Esophagus muscularis mucosa (tissue), 4 donors: ENCODE measurements at places on chromosomes 1 and 21. TPM values are rescaled to one million over a fixed set of nuclear protein-coding genes. Genes with fewer than 3 reads are reported as not detected.

SDC3 gene
- 44.1 TPM for total RNA-seq

ADORA1 gene
- 1.1 TPM for total RNA-seq

OR2T8 gene
- total RNA-seq = not detected

CD244 gene
- total RNA-seq = 0.34 TPM

APCS gene
- total RNA-seq = not detected

VCAM1 gene
- total RNA-seq = 5.8 TPM

- H3K4me1 ChIP-seq = peaks cover 28% of the 10 kb centered on the region
- H3K27me3 ChIP-seq = no peaks in the 10 kb centered on the region
- no peak for DNase-seq
- peaks cover 14% of the 10 kb centered on the region for H3K36me3 ChIP-seq
- H3K4me3 ChIP-seq = peak overlapping the region; percentile 66
Measured at GRCh38 chr21:32770871-32771523, 558 bp downstream of the PAXBP1 start.

GRCh38 chr1:3727042-3727824, 25.0 kb upstream of the CCDC27 start:
- H3K27me3 ChIP-seq = peaks cover 11% of the 10 kb centered on the region
- no peaks in the 10 kb centered on the region for H3K4me1 ChIP-seq
- H3K4me3 ChIP-seq = no peak overlapping the region
- H3K36me3 ChIP-seq = no peaks in the 10 kb centered on the region
- DNase-seq = no peak
- H3K27ac ChIP-seq = no peak overlapping the region

DNA sequence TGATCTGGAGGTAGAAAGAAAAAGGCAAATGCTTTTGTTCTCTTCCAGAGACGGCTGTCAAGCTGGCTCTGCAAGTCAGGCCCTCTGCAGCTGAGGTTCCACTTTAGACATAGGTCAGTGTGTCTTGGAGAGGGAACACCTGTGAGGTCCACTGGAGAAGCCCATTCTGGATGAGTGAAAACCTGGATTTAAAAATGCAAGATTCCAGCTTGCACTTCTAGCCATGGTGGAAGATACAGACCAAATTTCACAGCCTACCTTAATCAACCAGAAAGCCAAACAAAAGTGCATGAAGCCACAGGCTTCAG, 35.0 kb downstream of the AGPAT3 start:
- H3K4me1 ChIP-seq = peaks cover 17% of the 10 kb centered on the region
- H3K27me3 ChIP-seq = no peaks in the 10 kb centered on the region
- H3K27ac ChIP-seq = no peak overlapping the region
- H3K4me3 ChIP-seq = no peak overlapping the region
- peaks cover 9% of the 10 kb centered on the region for H3K36me3 ChIP-seq

DNA sequence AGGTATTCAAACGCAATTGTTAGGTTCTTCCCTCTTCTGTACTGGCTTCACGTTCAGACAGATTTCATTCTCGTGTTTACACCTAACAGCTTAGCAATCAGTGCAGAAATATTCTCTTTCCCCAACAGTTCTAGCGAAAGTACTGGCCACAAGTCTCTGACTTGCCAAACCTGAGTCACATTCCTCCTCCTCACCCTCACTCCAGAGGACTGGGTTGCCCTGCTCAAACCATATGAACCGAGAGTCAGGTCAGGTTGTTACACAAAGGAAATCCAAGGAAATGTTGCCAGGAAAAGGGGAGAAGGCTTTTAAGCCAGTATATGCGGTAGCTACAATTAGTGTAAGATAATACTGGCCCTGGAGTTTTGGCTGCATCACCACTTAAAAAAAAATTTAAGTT, 282.5 kb downstream of the RGS7 start:
- no peak overlapping the region for H3K4me3 ChIP-seq
- no peak overlapping the region for H3K27ac ChIP-seq
- H3K27me3 ChIP-seq = no peaks in the 10 kb centered on the region

- peaks cover 13% of the 10 kb centered on the region for H3K4me1 ChIP-seq
- H3K4me3 ChIP-seq = no peak overlapping the region
- DNase-seq = peak; percentile 97
- H3K27ac ChIP-seq = peak overlapping the region; percentile 87
- no peaks in the 10 kb centered on the region for H3K36me3 ChIP-seq
Measured at GRCh38 chr21:46048926-46049889, 48.7 kb upstream of the COL6A2 start.

DNA sequence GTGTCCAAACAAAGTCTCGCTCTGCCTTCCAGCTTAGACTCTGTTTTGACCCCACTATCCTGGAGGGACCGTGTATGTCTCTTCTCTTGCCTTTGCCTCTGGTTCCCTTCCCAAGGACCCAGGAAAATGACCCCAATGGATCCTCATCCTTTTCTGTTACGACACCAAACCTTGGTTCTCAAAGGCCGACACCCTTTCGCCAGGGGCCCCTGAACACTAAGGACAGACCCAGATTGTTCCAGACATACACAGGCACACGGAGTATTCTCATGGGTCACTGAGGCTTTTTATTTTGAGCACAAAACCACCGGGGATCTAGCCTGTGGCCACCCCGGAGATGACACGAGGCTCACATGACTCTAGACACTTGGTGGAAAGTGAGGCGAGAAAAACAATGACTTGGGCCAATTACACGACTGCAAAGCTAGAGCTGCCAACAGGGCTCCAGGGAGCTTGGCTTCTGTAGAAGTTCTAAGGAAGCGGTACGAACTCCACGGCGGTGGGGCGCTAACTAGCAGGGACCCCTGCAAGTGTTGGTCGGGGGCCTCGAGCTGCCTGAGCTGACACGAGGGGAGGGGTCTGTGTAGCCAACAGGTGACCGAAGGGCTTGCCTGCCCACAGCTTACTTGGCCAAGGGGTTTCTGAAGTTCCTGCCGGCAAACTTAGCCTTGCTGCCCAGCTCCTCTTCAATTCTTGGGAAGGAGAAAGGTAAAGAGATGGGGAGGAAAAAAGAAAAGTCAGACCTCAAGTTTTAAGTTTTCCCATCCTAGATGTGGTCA, 17.6 kb downstream of the ENO1 start:
- H3K4me3 ChIP-seq = no peak overlapping the region
- no peak overlapping the region for H3K27ac ChIP-seq
- H3K36me3 ChIP-seq = peaks cover 78% of the 10 kb centered on the region
- peaks cover 28% of the 10 kb centered on the region for H3K4me1 ChIP-seq

- H3K27ac ChIP-seq = no peak overlapping the region
- H3K27me3 ChIP-seq = no peaks in the 10 kb centered on the region
- no peak for DNase-seq
- no peak overlapping the region for H3K4me3 ChIP-seq
Measured at GRCh38 chr1:9133870-9134585, 5.1 kb upstream of the GPR157 start.

- DNase-seq = no peak
- H3K27ac ChIP-seq = no peak overlapping the region
- no peaks in the 10 kb centered on the region for H3K4me1 ChIP-seq
- H3K4me3 ChIP-seq = no peak overlapping the region
- H3K27me3 ChIP-seq = no peaks in the 10 kb centered on the region
Measured at GRCh38 chr1:194341587-194341986, 1155.2 kb upstream of the B3GALT2 start.
